ENCODE measurements at places on chromosomes 13 and 19.
A peak's percentile ranks its signal among the peaks of the same experiment; 100 is the strongest.

GRCh38 chr19:55642153-55643002, 1.1 kb upstream of the ZNF581 start:
- H3K36me3 ChIP-seq: no peaks in the 10 kb centered on the region
- DNase-seq: peak; percentile 38
- H3K27me3 ChIP-seq: peaks cover 16% of the 10 kb centered on the region
- peaks cover 22% of the 10 kb centered on the region for H3K4me1 ChIP-seq

DNA sequence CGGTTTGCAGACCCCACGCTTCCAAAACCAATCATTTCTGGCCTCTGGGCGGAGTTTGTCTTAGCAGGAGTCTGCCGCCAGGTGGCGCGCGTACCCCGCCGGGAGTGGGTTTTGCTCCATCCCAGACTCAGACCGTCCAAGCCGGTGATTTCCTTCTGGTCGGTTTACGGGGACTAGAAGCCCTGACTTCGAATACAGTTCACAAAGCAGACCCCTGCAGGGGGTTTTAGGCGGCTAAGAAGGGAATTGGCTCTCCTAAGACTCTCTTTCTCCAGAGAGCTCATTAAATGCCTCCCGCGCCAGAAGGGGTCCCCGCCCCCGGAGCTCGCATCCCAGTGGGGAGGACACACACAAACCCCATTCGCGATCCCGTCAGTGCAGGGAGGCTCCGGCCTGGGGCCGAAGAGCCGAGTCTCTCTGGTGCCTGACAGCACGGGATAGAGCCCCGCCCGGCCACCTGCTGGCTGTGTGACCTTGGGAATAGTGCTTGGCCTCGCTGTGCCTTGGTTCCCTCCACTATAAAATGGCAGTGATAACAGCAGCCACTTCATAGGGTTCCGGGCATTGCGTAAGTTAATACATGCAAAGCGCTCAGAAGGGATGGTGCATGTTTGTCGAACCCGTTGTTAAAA, 8.6 kb upstream of the NUP62 start:
- peaks cover 4% of the 10 kb centered on the region for H3K27me3 ChIP-seq
- peak; percentile 92 for DNase-seq
- H3K27ac ChIP-seq: no peak overlapping the region
- H3K36me3 ChIP-seq: no peaks in the 10 kb centered on the region
- no peaks in the 10 kb centered on the region for H3K4me1 ChIP-seq

DNA sequence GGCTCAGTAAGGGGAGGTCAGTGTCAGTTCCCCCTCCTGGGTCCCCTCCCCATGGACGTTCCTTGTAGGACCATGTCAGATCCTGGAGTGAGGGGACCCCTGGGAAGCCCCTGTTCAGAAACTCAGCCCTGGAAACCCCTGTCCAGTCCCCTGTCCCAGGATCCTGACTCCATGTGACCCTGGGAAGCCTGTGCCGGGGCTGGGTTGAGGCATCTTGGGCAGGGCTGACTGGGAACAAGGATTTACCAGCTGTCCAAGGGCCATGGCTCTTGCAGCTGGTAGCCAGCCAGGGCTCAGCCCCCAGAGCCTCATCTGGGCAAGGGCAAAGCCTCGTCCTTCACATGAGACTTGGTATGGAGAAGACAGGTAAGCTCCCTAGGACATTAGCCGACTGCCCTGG, 25.1 kb downstream of the CEACAM4 start:
- no peak for DNase-seq
- H3K27me3 ChIP-seq: peaks cover 5% of the 10 kb centered on the region
- H3K36me3 ChIP-seq: no peaks in the 10 kb centered on the region
- H3K27ac ChIP-seq: no peak overlapping the region
- H3K4me1 ChIP-seq: no peaks in the 10 kb centered on the region

DNA sequence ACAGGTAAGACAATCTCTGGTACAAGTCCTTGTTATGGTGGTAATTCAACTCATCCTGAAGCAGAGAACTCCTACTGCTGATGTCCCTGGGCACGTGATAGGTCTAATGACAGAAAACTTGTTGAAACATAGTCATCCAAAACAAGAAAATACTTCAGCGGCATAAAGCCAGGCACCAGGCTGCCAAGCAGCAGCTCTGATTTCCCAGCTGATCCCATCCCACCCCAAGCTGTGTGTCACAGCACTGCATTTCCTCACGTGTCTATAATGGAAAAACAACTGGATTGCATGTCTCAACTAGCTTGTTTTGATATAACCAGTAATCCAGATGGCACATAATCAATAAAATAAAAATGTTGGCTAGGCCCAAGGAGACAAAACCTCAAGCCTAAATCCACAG, 64.8 kb downstream of the MIPEP start:
- H3K27me3 ChIP-seq: no peaks in the 10 kb centered on the region
- H3K4me3 ChIP-seq: no peak overlapping the region
- H3K27ac ChIP-seq: no peak overlapping the region
- DNase-seq: no peak
- H3K4me1 ChIP-seq: peaks cover 7% of the 10 kb centered on the region

GRCh38 chr19:44722131-44723121, 23.5 kb downstream of the CEACAM16 start:
- H3K27me3 ChIP-seq: no peaks in the 10 kb centered on the region
- H3K36me3 ChIP-seq: no peaks in the 10 kb centered on the region
- no peak overlapping the region for H3K27ac ChIP-seq
- no peak overlapping the region for H3K4me3 ChIP-seq

- DNase-seq: no peak
- no peak overlapping the region for H3K27ac ChIP-seq
- peaks cover 6% of the 10 kb centered on the region for H3K4me1 ChIP-seq
- H3K36me3 ChIP-seq: peaks cover 10% of the 10 kb centered on the region
Measured at GRCh38 chr13:30776661-30777060, 41.3 kb downstream of the ALOX5AP start.

DNA sequence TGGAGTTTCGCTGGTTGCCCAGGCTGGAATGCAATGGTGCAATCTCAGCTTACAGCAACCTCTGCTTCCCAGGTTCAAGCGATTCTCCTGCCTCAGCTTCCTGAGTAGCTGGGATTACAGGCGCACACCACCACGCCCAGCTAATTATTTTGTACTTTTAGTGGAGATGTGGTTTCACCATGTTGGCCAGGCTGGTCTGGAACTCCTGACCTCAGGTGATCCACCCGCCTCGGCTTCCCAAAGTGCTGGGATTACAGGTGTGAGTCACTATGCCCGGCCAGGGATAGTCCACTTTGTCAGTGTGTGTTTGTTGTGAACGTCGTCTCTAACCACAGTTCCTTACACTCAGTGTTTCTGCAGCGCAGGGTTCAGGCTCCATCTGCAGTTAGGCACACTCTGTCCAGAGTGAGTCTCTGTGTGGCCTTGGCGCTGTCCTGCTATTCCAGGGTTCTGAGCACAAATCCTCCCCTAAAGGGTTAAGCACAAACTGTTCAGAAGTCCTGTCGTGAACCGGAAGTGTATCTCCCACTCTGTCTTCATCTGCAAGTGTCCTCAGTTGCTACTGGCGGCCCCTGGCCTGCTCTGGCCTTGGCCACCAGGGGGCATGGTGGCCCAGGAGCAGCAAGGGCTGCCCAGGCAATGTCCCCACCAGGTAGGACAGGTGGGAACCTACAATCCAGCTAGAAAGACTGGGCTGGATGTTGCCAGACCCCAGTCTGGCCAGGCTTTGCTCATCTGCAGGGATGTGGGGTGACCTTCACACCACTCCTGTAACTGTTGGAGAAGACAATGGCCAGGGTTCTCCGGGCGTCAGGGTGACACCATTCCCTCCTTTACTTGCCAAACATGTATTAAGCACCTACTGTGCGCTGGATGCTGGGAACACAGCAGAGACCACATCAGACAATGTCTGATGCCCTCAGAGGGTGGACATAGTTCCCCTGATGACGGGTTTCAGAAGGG, 38.8 kb upstream of the GATAD2A start:
- no peaks in the 10 kb centered on the region for H3K36me3 ChIP-seq
- peak overlapping the region; percentile 52 for H3K27ac ChIP-seq
- H3K4me1 ChIP-seq: peaks cover 7% of the 10 kb centered on the region
- peaks cover 2% of the 10 kb centered on the region for H3K27me3 ChIP-seq
- DNase-seq: peak; percentile 60
- H3K4me3 ChIP-seq: no peak overlapping the region

- no peak for DNase-seq
- no peak overlapping the region for H3K4me3 ChIP-seq
- peaks cover 21% of the 10 kb centered on the region for H3K36me3 ChIP-seq
- H3K27me3 ChIP-seq: peaks cover 9% of the 10 kb centered on the region
Measured at GRCh38 chr19:56094449-56094848, 26.6 kb downstream of the ZNF787 start.

- H3K36me3 ChIP-seq: peaks cover 11% of the 10 kb centered on the region
- peak; percentile 62 for DNase-seq
- peaks cover 7% of the 10 kb centered on the region for H3K27me3 ChIP-seq
- H3K4me1 ChIP-seq: no peaks in the 10 kb centered on the region
- no peak overlapping the region for H3K27ac ChIP-seq
- no peak overlapping the region for H3K4me3 ChIP-seq
Measured at GRCh38 chr19:7554990-7555864, 19.7 kb downstream of the PNPLA6 start.

DNA sequence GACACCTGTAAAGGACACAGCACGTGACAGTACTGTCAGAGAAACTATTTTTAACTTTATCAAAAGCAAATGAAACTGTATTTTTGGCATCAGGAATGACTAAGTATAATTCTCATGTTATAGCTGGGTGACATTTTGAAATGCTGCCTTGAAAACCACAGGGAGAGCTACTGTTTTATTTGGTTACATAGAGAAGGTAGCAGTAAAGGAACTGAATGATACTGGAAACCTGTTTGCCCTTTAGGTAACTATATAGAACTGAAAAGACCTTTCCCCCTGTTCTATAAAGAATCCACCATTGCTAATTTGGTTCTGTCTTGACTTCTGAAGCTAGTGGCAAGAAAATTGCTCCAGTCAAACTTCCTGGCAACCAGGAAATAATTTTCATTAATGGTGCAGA, 39.1 kb downstream of the MIPEP start:
- no peaks in the 10 kb centered on the region for H3K36me3 ChIP-seq
- no peak overlapping the region for H3K4me3 ChIP-seq
- no peaks in the 10 kb centered on the region for H3K27me3 ChIP-seq
- no peak for DNase-seq

DNA sequence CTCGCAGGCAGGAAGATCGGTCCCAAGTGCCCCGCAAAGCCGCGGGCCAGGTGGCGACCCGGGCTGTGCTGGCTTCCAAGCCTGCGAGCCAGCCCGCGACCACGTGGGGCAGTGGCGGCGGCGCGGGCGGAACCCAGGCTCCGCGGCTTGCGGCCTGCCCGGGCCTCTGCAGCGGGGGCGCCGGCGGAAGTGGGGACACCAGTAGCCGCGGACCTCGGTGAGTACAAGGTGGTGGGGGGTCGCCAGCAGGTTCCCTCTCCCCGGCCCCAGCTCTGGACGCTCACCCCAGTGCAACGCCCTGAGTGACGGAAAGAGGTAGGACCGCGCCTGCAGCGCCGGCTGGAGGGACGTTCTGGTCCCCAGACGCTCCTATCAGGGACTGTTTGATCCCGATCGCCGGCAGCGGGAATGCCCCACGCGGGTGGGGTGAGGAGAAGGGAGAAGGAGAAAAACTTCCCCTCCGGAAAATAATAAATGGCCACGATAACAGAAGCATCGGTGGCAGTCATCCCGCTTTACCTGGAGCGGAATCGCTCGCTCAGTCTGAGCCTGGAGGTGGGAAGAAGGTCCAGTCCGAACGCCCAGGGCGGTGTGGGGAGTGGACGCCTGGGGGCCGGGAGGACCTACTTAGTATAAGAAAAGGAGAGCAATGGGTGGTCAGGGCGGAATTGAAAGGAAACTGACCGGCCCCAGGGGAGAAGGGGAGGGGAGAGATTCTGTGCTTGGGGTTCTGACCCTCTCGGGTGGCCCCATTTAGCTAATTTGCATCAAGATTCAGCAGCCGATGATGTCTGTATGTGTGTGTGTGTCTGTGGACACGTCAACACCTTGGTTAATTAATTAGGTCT, at the start of gene GEMIN7:
GEMIN7 (plus strand) TSS at position 198 of the 848 bp plus-strand sequence. CDS start 10,855 bp downstream, outside the sequence.
- peak within 1 kb of the TSS; percentile 94 for H3K27ac ChIP-seq
- H3K4me1 ChIP-seq: peaks cover 18% of the 10 kb centered on the region
- peaks cover 6% of the 10 kb centered on the region for H3K27me3 ChIP-seq
- peaks cover 5% of the 10 kb centered on the region for H3K36me3 ChIP-seq
- peak within 1 kb of the TSS; percentile 98 for H3K4me3 ChIP-seq

GRCh38 chr19:10895920-10896319, 24.6 kb downstream of the CARM1 start:
- no peak overlapping the region for H3K4me3 ChIP-seq
- peaks cover 40% of the 10 kb centered on the region for H3K4me1 ChIP-seq
- no peaks in the 10 kb centered on the region for H3K36me3 ChIP-seq
- peak; percentile 67 for DNase-seq

DNA sequence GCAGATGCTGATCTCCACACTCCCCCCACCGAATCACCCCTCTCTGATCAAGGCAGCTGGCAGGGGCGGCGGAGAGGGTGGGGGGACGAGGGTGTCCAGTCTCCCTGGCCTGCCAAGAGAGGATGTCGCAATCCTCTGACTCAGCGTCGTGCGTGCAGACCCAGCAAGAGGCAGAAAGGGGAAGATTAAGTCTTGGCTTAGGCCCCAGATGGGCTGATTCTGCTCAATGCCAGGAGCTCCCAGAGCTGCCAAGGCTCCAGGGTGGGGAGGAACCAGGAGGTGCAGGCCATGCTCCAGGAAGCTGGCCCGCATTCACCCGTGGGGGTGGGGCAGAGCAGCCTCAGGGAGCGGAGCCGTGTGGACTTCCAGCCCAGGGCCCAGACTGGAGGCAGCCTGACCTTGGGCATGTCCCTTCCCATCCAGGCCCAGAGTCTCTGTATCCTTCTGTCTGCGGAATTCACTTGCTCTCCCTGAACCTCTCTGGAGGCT, 6.6 kb upstream of the BCL3 start:
- no peak overlapping the region for H3K27ac ChIP-seq
- H3K4me3 ChIP-seq: no peak overlapping the region
- H3K27me3 ChIP-seq: peaks cover 9% of the 10 kb centered on the region
- no peaks in the 10 kb centered on the region for H3K36me3 ChIP-seq
- H3K4me1 ChIP-seq: no peaks in the 10 kb centered on the region

GRCh38 chr19:29212356-29212647, 649 bp downstream of the UQCRFS1 start:
- peak overlapping the region; percentile 97 for H3K4me3 ChIP-seq
- H3K36me3 ChIP-seq: peaks cover 13% of the 10 kb centered on the region
- peak overlapping the region; percentile 91 for H3K27ac ChIP-seq
- peaks cover 4% of the 10 kb centered on the region for H3K27me3 ChIP-seq
- peaks cover 15% of the 10 kb centered on the region for H3K4me1 ChIP-seq
- DNase-seq: no peak

- H3K27ac ChIP-seq: no peak overlapping the region
- no peaks in the 10 kb centered on the region for H3K4me1 ChIP-seq
- H3K36me3 ChIP-seq: no peaks in the 10 kb centered on the region
- no peaks in the 10 kb centered on the region for H3K27me3 ChIP-seq
- no peak overlapping the region for H3K4me3 ChIP-seq
- DNase-seq: no peak
Measured at GRCh38 chr13:102980331-102980982, 85.8 kb downstream of the SLC10A2 start.

GRCh38 chr13:100984085-100984705, 309.6 kb upstream of the TMTC4 start:
- no peak overlapping the region for H3K4me3 ChIP-seq
- H3K27me3 ChIP-seq: no peaks in the 10 kb centered on the region
- no peak for DNase-seq
- no peaks in the 10 kb centered on the region for H3K4me1 ChIP-seq
